Frontal cortex (tissue), 4 donors: ENCODE measurements at places on chromosomes 1 and 21.

- DNase-seq: peak; percentile 60
These were observed 99.5 kb upstream of the BMP8A start for GRCh38 chr1:39391691-39392679.

GRCh38 chr1:156075775-156076204, 6.5 kb downstream of the MEX3A start:
- no peak for DNase-seq

DNA sequence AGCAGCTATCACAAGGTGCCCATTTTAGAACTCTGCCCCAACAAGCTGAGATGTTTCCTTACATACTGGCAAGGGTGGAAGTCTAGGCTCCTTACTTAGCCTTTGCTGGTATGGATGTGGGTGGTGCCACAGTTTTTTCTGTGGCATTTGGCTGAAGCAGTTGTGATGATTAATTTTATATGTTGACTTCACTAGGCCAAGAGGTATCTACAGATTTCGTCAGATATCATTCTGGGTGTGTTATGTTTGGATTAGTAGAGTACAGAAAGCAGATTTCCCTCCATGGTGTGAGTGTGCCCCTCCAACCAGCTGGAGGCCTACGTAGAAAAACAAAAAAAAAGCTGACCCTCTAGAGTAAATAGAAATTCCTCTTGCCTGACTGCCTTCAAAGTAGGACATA, 317.0 kb downstream of the BARHL2 start:
- no peak for DNase-seq

DNA sequence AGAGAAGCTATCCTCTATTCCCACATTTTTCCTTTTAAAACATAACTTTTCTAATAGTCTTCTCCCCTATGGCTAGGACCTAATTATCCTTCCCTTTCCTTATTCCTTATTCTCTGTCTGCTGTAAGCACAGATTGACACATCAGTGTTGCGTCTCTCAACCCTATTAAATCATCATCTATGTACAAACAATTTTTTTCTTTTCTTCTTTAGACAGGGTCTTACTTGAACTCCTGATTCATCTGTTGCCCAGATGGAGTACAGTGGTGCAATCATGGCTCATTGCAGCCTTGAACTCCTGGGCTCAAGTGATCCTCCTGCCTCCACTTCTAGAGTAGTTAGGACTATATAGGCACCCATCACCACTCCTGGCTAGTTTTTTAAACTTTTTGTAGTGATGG, 8.3 kb downstream of the KLHDC9 start:
- DNase-seq: no peak

DNA sequence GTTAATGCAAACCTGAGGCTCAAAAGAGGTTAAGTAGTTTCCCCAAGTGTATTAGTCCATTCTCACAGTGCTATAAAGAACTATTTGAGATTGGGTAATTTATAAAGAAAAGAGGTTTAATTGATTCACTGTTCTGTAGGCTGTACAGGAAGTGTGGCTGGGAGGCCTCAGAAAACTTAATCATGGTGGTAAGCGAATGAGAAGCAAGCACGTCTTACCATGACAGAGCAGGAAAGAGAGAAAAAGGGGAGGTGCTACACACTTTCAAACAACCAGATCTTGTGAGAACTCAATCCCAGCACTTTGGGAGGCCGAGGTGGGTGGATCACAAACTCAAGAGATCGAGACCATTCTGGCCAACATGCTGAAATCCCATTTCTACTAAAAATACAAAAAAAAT, 38.5 kb upstream of the RXRG start:
- no peak for DNase-seq

DNA sequence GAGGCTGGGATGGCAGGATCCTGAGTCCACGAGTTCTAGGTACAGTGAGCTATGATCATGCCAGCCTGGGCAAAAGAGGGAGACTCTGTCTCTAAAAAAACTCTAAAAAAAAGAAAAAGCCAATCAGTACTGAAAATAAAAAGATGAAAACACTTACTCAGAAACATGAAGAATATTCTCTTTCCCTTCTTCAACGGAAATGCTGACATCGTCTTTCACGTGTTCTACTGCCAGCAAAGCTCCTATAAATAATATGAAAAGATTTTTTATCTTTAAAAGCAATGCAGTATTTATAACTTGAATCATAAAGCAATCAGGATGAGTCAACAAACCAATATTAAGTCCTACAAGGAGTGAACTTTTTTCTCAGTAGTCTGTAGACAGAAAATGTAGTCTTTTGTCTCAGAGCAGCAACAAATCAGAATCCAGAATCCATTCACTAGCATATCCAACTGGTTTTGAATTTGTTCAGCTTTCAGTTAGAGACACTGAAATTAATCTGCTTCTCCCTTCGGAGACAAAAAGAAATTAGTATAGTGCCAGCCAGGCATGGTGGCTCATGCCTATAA, 6.2 kb downstream of the EPRS1 start:
- DNase-seq: no peak

GRCh38 chr1:54475357-54475881, 69.2 kb upstream of the SSBP3 start:
- no peak for DNase-seq

GRCh38 chr1:93751377-93752250, 70.0 kb upstream of the BCAR3 start:
- DNase-seq: no peak

GRCh38 chr1:168312718-168313604, 32.3 kb downstream of the TBX19 start:
- DNase-seq: no peak

- peak; percentile 27 for DNase-seq
These were observed 42.2 kb upstream of the TRABD2B start for GRCh38 chr1:48039088-48040054.

DNA sequence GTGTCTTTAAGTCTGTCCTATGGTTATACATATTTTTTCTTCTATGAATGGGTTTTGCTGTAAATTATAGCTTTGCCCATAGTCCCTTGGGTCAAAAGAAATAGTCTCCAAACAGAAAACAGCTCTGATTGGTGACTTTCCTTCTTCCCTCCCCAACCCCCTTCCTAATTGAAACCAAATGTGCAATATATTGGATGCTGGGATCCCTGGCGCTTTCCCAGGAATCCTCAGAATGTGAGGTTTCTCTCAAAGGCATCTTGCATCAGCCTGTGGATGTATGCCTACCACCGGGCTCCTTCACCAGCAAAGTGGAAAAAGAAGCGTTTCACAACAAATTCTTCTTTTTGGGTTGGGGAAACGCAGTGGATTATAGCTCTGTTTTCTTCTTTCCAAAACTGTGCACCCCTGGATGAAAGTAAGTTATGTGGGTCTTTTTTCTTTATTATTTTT, at the start of gene DDR2:
Gene DDR2, plus strand, starts transcription at position 248 of the 450 bp plus-strand sequence. CDS start 86,600 bp downstream, outside the sequence.
- no peak for DNase-seq

- peak; percentile 79 for DNase-seq
These were observed at the start of gene MARK1 for GRCh38 chr1:220527908-220528678. Gene MARK1, plus strand, starts transcription at chr1:220528136. Its CDS starts 687 bp downstream, at chr1:220528823.

DNA sequence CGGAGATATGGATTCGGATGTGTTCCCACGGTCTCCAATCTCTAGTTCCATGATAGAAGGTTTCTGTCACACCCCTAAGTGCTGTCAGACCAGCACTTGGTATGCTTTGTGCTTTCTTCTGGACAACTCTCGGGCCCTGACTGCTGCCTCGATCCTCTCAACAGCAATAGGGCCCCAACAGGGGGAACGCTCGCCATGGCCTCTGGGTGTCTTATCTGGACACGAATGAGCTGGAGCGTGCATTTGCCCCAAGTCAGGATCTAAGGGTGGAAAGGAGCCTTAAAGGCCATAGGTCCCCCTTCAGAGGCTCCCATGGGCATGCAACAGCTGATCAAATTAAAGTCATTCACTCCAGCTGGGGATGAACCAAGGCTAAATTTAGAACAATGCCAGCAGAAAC, 76.8 kb downstream of the TCP10L start:
- DNase-seq: no peak
